Foreskin fibroblast (primary cell): ENCODE measurements at places on chromosomes 4 and X.

DNA sequence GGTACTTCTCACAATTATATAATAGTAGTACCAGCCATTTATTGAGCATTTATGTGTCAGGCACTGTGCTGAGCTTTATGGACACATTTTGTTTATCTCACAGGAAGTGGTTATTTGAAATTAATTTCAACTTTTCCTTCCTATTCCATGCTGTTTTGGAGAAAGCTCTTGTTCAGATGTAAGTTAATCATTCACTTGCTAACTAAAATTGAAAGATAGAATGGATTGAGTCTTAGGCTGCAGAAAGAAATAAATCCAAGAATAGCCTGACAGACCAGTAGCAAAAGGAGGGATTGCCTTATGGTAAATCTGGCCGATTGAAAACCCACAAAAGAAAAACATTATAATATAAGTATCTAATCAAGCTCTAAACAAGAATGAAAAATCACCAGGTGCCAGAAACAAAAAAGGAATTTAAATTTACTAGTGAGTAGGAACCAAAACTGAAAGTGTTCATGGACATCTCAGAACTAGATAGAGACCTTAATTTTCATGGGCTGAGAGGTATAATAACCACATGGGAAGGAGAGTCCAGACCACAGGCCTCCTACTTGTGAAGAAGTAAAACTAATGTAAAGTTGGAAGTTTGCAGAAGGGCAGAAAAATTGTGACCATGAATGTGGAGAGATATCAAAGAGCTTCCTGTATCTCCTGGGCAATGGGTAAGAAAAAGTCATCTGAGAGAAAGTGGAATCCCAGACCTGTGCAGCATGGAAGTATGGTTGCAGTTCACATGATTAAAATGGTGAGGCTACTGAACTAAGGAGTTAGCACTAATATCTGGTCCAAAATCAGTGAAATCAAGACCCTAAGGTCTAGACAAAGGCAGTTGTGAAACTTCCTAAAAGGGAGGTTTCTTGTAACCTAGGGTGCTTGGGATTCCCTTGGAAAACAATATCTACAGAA lies 38.0 kb downstream of the RADX start:
- DNase-seq, result no peak

DNA sequence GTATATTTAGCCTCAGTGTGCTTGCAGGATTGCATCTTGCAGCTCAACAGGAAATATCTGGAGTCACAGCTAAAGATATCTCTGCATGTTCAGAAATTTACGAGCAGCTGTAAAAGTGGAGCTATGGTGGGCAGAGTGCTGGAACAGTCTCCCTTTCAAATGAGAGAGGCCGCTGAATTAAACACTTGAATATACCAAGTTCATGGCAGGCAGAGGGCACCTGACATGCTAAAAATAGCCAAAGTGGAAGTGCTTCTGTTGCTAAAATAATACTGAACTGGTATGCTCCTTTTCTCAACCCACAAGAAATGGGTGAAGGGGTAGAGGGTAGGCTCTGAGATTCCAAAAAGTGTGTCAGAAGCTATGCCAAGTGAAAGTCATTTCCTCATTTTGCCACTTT lies 98.1 kb downstream of the MGST2 start:
- no peak for DNase-seq

- no peak for DNase-seq
Observed at GRCh38 chr4:36189511-36190226, 54.6 kb downstream of the ARAP2 start.

DNA sequence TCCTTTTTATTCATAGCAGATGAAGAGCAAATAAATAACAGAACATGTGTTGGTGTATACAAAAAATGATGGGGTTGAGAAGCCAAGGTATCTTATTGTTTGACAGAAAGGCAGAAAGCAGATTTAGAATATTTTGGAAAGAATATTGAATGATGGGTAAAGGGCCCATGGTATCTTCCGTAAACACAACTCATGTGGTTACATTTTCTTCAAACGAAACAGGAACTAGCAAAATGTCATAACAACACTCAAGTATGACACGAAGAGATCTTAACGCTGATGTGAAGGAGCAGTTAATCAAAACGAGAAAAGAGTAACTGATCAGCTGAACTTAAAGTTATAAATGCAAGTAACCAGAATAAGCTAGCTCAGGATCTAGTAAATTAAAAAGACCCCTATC lies 195.7 kb upstream of the GK2 start:
- no peak for DNase-seq

- DNase-seq, result no peak
Observed at GRCh38 chr4:40952217-40952616, 202.5 kb downstream of the NSUN7 start.

DNA sequence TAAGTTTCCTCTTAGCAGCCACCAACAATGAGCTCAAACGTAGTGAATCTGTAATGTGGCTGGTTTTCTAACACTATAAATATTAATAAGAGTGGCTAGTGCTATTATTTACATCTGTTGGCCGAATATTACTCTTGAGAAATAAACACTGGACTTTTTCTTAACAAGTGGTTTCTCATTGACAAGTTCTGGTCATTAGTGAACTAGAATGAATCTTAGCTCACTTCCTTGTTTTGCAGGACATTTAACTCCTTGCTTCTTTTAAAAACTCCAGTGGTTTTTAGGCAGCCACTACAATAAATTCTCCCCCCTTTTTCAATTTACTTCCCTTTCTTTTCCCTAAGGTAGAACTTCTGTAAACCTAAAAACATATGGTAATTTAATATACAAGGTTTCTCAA lies 177.2 kb downstream of the ARAP2 start:
- no peak for DNase-seq

DNA sequence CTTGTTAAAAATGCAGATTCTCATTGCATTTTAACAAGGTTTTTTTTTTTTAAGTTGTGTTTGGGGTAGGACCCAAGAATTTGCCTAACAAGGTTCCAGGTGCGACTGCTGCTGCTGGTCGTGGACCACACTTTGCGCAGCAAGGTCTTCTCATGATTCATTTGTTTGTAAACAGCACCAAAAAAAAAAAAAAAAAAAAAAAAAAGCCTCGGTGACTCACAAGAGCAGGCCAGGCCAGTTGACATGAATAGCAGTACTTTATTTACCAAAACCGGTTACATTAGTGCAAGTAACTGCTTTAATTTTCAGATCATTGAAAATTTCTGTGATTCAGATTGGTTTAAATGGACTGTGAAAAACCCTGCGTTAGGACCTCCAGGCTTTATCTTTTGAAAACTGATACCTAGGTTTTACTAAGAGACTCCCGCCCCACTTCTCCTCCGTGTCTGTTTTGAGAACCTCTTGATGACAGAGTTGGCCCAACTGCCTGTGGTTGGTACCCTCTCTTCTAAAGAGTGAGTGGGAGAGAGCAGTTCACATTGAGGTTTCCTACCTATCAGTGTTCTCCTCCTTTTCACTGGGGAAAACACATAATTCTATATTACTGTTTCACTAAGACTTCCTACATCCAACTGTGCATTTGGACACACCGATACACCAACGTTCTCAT lies 86.2 kb downstream of the PHEX start:
- DNase-seq, result no peak
